Stimulated activated CD4-positive, alpha-beta T cell treated with anti-CD3 and anti-CD28 coated beads, Interleukin-1b, Interleukin-23, amount 100 ng/mL, for 4 hours (primary cell): ENCODE measurements at places on chromosomes 16 and 17.

DNA sequence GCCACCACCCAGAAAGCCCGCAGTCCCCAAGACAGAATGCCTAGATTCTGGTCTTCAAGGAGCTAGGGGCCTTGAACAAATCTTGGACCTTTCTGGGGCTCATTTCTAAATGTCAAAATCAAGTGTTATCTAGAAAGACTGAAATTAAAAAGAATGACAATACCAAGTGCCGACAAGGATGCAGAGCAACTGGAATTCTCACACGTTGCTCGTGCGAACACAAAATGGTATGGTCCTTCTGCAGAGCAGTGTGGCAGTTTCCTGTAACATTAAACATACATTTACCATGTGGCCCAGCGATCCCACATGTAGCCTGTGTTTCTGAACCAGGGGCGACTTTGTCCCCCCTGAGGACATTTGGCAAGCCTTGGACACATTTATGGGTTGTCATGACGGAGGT, 137.9 kb downstream of the GAS7 start:
- no peak for DNase-seq

- DNase-seq, result no peak
Observed at GRCh38 chr17:14731591-14731990, 430.7 kb downstream of the HS3ST3B1 start.

DNA sequence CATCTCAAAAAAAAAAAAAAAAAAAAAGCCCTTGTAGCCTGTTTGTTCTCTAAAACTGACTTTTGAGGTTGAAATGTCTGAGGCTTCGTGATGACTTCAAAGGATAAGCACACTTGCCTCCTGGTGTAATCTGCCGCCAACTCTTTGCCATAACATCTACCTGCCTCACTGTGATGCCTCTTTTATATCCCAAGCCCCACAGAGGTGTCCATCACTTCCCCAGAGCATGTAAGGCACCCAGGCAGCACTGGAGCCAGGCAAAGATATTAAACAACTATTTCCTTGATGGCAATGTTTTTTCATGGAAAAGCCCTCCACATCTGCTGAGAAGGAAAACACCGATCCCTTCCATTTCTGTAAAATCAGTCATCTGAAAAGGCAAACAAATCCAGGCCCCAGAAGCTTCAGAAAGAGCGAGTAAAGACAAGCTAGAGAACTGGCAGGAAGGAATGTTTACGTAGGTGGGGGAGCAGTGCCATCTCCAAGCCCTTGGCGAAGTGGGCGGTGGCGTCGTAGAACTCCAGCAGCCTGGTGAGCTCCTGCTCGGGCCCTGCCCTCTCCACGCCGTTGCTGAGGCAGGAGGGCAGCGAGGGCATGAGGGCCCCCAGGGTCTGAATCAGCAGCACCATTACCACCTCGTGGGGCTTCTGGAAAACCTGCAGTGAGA, 28.6 kb downstream of the COG7 start:
- no peak for DNase-seq

GRCh38 chr16:85195271-85195647, 83.0 kb upstream of the CIBAR2 start:
- no peak for DNase-seq

DNA sequence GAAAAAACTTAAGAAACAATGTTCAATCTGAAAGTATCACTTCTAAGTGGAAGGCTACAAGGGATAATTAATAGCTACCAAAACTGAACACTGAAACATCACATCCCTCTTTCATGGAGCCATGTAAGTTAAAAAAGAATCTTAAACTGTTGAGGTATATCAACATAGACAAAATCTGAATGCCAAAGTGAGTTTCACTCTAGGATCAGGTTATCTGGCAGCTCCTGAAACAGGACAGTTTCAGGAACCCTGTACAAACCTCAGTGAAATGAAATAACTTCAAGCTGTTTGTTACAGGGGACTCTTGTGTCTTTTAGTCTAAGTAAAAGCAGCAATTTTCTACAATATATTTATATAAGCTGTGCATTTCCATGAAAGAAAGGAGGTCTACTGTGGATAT, 73.2 kb downstream of the KANSL1 start:
- no peak for DNase-seq

DNA sequence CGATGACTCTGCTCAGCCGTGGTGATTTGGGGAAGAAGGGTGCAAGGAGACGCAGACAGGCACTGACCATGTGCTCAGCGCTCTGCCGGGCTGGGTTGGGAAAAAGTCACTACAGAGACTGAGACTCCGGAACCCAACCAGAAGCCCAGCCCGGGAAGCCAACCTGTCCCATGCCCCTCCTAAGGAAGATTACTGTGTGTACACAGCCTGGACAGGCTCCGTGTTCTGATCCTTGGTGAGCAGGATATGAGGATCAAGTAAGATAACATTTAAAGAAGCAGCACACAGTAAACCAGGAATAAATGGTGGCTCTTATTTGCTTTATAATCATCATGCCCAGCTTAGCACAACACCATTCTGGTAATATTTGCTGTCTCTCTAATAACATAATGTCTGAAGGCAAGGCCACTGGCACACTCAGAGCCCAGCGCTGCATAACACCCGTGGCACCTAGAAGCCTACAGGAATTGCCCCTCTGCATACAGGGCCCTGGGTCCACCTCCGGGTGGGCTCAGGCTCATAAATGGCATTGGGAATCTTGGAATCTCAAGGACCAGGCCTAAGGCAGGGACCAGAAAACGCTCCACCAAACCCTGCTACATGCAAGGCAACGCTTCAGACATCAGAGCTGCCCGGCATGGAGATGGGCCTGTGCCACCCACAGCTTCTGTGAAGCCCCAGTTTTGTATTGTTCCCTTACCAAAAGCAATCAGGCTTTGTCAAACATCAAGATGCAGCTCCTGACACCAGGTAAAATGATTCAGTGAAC, 113.5 kb downstream of the DYNLRB2 start:
- no peak for DNase-seq

- no peak for DNase-seq
Observed at GRCh38 chr17:70181866-70182265, 12.5 kb downstream of the KCNJ2 start.

DNA sequence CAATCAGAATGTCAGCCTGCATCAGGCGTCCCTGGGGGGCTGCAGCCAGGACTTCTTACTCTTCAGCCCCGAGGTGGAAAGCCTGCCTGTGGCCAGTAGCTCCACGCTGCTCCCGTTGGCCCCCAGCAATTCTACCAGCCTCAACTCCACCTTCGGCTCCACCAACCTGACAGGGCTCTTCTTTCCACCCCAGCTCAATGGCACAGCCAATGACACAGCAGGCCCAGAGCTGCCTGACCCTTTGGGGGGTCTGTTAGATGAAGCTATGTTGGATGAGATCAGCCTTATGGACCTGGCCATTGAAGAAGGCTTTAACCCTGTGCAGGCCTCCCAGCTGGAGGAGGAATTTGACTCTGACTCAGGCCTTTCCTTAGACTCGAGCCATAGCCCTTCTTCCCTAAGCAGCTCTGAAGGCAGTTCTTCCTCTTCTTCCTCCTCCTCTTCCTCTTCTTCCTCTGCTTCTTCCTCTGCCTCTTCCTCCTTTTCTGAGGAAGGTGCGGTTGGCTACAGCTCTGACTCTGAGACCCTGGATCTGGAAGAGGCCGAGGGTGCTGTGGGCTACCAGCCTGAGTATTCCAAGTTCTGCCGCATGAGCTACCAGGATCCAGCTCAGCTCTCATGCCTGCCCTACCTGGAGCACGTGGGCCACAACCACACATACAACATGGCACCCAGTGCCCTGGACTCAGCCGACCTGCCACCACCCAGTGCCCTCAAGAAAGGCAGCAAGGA, 10.4 kb downstream of the NFE2L1 start:
- no peak for DNase-seq
